A549 treated with AZD2906 at 1 μM for 4 hours (cell line): ENCODE measurements at places on chromosomes 6 and 20. TPM values are rescaled to one million over a fixed set of nuclear protein-coding genes. Genes with fewer than 3 reads are reported as not detected.

PRDM13 gene
- 0.77 to 1.3 TPM (median 0.96 TPM) in 5 replicates for total RNA-seq

SYNDIG1 gene
- total RNA-seq = 1.1 to 2.0 TPM (median 1.4 TPM) in 5 replicates

BEND6 gene
- 0.68 to 1.1 TPM (median 0.84 TPM) in 5 replicates for total RNA-seq

CLPSL1 gene
- not detected in 5 replicates for total RNA-seq
